ENCODE measurements at places on chromosomes 1 and 21.

GRCh38 chr1:119688810-119689209, 22.9 kb upstream of the PHGDH start:
- no peak for DNase-seq

- peak; percentile 69 for DNase-seq
These were observed 7.3 kb upstream of the DEDD start for GRCh38 chr1:161139766-161140165.

GRCh38 chr1:64686828-64687724, 57.8 kb upstream of the RAVER2 start:
- peak; percentile 50 for DNase-seq

DNA sequence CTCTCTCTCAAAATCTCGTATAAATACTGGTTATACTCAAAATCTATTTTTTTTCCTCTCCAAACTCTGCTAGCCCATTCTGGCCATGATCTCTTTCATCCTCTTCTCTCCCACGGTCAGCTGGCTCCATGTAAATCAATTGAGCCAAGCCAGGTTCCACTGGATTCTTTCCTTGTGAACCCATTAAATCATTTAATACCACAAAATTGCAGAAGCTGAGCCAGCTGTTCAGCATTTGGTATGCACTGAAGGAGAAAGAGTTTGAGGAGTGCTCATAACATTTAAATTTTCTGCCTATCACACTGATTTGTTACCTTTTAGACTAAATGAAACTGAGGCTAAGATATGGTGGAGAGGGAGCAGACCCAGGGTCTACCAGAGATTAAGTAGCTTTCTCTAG, 29.1 kb upstream of the TADA1 start:
- DNase-seq: no peak

GRCh38 chr1:70754701-70755100, 292.9 kb downstream of the PTGER3 start:
- no peak for DNase-seq

GRCh38 chr21:15731243-15731613, 1.4 kb downstream of the USP25 start:
- no peak for DNase-seq

DNA sequence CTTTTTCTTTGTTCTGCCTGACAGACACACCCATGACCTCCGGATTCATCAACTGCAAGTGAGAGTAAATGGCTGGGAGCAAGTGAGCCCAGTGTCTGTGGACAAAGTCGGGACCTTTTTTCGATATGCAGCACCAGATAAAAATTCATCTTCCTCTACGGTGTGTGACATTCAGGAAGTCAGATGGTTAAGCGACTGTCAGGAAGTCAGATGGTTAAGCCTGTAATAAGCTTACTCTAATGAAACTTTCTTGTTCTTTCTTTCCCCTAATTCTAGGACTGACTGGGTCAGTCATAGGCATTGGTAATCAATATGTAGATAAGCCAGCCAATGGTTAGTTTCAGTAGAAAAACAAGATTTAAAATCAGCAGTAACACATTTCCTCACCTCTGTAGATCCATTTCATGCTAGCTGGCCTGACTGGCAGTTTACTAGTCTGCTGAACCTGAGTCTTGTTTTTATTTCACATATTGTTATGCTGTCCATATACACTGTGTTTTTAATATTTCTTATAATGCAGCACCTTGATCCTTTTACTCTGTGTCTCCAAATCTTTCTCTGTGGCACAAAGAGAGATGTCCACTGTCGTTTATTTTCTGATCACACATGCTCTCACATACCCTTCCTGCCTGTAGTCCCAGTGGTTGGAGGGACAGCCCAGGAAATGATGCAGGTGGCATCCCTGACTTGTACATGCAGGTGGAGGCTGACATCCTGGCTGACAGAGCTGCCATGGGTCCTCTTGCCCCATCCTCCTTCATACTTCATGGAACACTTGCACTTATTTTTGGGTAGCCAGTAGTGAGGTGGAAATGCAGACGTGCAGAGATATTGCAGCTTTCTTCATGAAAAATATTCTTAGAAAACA, 115.8 kb downstream of the VPS13D start:
- peak; percentile 44 for DNase-seq

DNA sequence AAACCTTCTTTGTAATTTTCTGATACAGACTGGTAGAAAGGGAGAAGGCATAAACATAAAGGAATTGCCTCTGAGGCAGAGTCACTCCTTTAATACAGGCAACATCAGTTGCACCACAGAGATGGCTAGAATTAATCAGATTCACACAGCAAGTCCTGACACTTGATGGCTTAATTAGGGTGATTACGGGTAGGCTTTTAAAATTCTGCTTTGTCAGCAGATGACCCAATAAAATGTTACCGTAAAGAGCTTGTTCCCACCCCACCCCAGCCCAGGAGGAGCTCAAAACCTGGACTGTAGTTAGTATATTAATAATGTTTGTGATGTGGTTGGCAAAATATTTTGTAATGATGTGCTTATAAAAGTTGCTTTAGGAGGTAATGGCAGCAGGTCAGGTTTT, 9.3 kb upstream of the BTG3 start:
- no peak for DNase-seq

DNA sequence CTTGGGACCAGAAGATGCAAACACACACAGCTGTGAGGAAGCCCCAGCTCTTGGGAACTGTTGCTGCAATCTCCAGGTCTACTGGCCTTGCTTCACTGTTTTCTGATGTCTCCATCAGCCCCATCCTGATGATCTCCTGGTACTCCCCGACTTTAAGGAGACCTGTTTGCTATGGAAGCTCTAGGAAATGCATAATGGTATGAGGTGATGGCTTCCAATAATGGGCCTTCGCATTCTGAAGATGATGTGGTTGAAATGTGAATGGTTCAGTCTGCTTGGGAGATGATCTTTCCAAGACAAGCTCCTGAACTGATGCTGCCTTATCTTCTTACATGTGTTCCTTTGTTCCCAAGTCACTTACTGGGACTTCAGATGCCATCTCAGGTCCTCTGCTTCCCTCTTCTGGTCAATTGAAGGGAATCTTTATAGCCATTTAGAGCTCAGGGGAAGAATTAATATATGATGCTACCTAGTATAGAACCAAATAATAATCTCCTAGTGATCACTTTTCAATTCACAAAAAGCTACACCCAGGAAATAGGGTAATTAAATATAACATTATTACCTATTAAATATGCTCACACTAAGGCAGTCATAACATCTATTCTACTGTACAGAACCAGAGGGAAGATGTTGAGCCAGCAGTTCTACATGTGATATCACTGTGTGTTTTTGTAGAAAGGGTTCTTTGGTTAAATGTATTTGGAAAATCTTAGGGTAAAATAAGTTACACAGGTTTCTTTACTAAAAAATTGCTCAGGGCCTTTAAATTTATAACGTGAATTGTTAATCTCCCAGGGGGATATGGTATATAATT, 73.9 kb upstream of the VTCN1 start:
- DNase-seq: peak; percentile 68

DNA sequence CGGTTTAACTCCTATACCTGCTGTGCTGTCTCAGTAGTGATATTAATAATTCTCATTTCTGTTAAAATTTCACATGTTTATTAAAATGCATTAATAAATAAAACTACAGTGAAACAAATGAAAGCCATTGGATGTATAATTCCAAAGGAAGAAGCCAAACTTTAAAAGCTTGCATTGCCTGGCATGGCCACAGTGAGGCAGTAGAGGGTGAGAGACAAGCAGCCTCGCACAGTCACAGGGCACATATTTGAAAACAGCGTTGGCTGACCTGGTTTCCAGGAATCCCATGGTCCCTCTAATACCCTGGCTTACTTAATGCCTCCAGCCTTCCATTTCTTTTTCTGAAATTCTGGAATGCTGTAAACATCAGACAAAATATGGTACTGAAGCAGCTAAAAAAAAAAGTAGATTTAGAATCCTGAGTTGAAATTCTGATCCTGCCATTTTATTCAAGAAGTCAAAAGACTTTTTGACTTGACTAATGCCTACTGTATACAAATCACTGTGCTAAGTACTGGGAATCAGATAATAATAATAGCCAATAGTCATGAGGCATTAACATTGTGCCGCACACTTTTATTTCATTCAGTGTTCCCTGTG, 6.7 kb upstream of the RNASEL start:
- DNase-seq: peak; percentile 59

DNA sequence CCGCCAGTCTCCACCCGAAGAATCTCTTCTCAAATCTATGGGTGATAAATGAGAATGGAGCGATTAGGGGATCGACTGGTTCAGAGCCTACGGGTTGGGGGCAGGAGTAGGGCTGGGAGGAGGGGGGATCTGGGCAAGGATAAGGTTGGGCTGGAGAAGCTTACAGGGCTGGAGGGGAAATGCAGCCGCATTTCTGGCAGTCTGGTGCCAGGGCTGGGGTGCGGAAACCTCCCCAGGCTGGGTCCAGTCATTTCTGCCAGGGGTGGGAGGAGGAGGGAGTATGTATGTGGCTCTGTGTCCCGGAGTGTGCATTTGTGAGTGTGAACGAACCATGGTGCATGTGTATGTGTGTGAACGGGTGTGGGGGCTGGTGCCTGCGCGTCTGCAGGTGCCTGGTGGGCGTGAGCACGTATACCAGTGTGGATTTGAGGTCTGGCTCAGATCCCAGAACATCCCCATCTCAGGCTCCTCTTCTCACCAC, 10.2 kb downstream of the C1orf216 start:
- no peak for DNase-seq

GRCh38 chr1:223358826-223359225, 5.2 kb downstream of the SUSD4 start:
- no peak for DNase-seq

GRCh38 chr21:14617040-14617393, 70.9 kb upstream of the SAMSN1 start:
- no peak for DNase-seq

DNA sequence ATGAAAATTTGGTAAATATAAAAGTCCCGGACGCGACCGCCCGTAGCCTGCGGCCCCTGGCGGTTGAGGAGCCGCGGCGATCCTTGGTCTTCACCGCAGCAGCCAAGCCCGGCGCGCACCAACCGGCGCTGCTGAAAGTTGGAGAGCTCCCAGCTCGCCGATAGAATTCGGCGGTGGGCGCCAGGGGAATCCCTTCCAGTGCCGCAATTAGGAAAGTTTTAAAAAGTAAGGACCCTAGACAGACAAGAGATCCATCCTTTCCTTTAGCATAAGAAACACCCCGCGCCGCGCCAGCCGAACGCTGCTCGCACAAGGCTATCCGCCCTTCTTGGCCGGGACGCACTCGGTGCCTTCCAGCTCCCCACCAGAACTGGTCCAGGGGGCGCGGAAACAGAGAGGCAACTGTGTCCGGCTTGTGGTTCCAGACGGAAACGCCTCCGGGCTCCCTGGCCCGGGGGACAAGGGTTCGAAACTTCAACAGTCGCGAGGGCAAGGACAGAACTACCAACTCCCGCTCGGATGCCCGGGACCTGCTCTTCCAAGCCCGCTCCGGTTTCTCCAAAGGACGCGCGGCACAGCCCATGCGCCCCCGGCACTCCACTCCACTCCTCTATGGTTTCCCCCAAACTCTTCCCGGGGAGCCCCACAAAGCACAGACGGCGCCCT, 1.7 kb downstream of the FAM78B start:
- DNase-seq: peak; percentile 44

DNA sequence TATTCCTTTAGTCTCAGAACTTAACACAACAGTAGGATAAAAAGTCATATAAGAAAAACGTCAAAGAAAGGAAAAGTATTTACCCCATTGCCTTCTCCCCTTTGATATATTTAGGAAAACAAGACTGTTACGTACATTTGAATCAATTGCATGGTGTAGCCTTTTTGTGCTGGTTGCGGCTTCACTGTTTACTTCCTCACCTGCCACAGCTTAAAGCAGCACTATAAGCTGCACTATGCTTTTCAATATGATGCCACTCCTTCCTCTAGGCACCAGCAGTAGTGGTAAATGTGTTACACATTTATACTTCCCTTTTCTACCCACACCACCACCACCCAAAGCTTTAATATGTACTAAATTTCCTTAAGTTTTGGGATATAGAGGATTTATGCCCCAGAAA, 111.1 kb downstream of the ATP1B1 start:
- DNase-seq: peak; percentile 75
